ENCODE measurements at places on chromosomes 6 and 20.

- no peak for DNase-seq
These were observed 23.6 kb downstream of the OR2B2 start for GRCh38 chr6:27888566-27888965.

DNA sequence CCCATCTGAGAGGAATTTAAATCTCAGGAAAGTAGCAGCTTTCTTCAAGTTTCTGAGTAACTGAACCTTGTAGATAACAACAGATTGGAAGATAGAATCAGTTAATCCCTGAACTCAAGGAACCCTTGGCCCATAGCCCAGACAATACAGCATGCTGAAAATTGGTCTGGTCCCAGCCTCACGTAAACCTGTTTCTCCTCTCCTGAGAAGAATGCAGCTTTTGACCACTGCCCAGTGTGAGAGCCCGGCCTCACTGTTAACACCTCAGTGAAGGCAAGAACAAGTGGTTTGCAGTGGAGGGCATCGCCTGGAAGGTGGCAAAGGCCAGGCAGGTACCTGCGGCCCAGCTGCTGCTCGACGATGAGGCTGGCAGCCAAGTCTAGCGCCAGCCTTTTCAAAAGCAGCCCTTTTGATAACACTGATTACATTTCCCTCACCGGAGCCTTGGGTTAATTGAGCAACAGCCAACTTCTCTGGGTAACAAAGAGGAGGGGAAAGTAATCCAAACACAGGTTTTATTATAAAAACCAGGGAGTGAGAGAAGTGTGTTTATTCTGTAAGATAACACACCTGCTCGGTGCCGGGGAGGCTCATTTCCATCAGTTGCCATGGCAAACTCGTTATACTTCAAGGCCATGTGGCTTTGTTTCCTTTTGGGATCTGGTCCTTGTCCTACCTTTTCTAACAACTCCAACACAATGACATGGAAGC lies 54.0 kb downstream of the TRAF3IP2 start:
- DNase-seq, result no peak

GRCh38 chr6:109347779-109348178 lies 34.5 kb downstream of the CD164 start:
- no peak for DNase-seq

DNA sequence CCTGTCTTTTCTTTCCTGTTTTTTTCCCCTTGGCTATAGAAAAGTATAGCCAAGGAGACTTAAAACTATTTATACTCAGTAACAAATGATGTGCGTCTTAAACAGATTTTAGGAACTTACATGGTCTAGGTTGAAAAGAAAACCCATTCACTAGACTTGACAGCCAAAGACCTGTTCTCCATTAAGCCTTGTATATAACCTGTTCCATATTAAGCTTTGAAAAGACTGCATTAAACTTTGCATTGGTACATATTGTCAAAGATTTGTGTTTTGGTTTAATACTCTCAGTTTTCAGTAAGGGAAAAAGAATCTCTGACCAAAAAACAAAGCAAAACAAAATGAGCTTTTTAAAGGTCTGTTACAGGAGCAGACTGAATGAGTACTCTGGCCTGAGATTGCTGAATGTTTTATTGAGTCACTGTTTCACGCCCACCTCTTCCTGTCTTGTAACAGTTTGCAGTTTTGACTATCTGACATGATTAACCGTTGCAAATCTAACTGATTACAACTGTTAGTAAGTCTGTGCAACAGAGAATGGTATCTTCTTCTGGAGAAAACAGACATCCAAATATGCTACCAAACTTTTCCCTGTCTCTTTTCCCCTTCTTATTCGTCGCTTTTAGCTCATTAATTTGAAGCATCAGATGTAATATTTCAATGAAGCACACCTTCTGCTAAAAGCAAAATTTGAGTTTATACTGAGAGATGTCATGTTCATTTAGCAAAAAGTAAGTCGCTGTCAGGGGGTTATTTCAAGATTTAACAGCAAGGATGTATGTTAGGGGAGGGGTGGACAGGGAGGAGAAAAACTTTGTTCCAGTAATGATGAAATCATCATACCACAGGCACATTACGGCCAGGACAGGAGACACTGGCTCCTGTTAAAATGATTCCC lies 59.1 kb upstream of the SUPT3H start:
- peak; percentile 62 for DNase-seq

DNA sequence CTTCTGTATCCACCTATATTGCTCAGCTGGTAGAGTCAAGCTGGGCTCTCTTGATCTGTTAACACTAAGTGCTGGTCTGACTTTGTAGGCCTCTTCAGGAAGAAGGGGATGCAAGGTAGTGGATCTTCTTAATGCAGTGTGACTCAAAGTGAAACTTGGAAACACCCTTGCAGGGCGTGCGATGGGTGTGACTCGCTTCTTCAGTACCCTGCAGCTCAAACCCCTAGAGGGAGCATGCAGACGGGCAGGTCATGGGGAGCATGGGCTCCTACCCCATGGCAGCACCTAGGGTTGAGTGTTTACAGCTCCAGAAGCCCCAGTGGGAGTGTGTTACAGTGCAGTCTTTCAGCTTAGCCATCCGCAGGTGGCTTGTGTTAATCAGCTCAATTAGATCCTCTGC lies 757 bp upstream of the SAMD3 start:
- peak; percentile 82 for DNase-seq

- DNase-seq, result no peak
These were observed 98.3 kb downstream of the SOD2 start for GRCh38 chr6:159594750-159595117.

GRCh38 chr6:4743062-4743461 lies 33.1 kb upstream of the CDYL start:
- DNase-seq, result no peak

DNA sequence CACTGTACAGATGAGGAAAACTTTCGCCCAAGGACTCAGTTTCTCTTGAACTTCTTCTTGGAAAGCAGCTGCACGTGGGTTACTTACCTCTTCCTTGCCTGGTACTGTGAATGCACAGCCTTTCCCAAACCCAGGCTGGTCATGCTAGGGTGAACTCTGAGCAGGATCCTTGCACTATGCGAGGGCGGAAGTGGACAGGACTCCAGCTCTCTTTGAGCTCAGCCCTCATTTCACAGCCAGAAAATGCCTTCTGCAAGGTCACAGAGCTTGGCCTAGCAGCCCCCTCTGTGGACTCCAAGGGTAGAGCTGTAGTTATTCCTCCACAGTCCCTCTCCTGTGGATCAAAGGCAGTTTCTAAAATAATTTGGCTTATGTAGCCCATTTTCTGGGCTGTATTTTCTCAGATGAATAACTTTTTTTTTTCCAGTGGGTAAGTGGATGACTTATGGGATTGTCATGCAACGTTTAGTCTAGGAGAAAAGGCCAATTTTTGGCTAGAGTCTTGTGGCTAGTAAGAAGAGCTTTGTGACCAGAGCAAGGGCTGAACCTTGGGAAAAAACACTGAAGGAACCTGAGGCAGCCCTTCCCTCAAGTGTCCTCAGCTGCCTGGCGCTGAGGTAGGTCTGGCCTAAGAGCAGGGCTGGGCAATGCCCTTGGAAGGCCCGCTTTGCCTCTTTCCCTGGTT lies 172.7 kb downstream of the SCP2D1 start:
- no peak for DNase-seq

Measured in CD4-positive, alpha-beta T cell (primary cell).